Stimulated activated CD8-positive, alpha-beta memory T cell treated with anti-CD3 and anti-CD28 coated beads, Interleukin-15, amount 100 ng/mL, for 48 hours (primary cell): ENCODE measurements at places on chromosomes 1 and 21.

DNA sequence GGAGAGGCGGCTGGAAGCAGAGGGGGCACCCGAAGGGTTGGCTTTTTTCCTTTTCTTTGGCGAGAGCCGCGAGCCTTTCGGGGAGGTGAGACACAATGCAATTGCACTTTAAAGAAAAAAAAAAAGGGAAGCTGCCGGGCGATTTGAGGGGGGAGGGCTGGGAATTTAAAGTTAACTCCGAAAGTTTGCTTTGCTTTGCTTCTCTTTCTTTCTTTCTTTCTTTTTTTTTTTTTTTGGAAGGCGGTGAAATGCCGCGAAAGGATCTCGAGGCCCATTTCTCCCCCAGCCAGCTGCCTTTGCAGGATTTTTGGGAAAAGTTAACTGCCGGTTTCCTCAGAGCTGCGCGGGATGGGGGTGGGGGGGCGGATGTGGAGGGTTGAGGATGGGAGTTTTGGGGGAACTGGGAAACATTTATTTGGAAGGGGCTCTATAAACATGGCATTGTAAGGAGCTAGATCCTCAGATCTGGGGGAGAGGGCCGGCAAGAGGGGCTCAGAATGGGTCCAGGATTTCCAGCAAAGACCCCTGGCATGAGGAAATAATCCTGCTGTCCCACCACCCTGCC is 997 bp downstream of the ZNF362 start:
- DNase-seq: no peak

DNA sequence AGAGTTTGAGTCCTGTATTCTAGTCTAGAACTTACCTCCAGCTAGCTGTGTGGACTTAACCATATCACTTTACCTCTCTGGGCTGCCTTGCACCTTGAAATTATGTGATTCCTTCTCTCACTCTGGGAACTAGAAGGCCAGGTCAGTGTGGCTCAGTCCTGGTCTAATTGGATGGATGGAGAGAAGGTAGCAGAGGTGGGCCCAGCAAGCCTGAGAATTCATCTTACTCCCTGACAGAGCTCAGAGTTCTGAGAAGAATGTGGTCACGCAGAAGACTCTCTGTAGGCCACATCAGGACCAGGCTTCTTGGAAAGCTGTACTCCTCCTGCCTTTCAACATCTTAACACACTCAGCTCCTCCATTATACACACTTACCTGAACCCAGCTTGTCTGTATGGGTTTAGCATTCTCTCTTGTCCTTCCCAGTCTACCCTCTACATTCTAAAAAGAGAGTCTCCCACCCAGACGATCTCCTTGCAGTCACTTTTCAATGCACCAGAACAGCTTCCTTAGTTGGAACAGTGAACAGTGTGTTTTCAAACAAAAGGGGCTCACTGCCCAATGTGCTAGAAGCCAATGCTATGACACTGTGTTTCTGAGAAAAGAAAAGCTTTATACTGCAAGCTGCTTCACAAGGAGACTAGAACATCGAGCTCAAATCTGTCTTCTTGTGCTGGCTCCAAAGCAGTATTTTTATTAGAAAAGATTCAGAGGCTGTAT is 60.5 kb downstream of the CAPN9 start:
- DNase-seq: no peak

DNA sequence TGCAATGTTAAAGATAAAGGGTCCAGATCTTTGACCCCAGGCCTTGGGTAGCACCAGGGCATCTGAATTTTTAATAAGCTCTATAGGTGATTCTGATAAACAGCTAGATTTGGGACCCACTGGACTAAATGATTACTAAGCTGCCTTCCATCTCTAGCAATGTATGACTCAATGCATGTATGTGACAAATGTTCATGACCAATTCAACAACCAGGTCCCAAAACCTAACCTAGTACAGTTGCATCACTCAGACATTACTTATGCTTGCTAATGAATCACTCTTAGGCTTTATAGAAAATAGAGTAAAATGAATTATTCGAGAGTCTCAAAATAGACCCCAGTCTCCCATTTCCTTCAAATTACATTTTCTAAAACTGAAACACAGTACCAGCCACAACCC is 35.5 kb downstream of the RCAN1 start:
- DNase-seq: no peak

DNA sequence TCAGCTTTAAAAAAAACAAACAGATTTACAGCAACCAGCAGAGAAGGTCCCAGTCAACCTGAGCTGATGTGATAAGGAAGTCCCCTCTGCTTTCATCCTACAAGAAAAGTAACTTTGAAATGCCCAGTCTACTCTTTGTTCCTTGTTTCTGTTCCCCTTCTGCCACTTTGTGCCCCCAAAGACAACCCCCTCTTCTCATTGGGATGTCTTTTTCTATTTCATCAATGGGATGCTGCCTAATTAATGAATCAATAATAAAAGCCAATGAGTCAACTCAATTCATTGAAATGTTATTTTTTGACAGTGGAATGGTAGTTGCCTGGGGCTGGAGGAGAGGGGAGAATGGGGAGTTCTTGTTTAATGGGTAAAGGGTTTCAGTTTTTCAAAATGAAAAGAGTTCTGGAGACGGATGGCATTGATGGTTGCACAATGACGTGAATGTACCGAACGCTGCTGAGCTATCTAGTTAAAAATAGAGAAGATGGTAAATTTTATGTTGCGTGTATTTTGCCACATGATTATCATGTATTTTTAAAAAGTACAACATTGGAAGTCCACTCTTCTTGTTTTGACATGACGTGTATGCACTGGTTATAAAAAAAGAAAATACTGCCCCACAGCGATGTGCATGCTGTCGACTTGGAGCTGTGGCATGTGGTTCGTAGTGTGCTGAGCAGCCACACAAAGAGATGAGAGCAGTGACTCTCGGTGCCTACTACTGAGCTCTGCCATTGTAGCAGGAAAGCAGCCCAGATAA is 22.4 kb upstream of the PADI2 start:
- no peak for DNase-seq

DNA sequence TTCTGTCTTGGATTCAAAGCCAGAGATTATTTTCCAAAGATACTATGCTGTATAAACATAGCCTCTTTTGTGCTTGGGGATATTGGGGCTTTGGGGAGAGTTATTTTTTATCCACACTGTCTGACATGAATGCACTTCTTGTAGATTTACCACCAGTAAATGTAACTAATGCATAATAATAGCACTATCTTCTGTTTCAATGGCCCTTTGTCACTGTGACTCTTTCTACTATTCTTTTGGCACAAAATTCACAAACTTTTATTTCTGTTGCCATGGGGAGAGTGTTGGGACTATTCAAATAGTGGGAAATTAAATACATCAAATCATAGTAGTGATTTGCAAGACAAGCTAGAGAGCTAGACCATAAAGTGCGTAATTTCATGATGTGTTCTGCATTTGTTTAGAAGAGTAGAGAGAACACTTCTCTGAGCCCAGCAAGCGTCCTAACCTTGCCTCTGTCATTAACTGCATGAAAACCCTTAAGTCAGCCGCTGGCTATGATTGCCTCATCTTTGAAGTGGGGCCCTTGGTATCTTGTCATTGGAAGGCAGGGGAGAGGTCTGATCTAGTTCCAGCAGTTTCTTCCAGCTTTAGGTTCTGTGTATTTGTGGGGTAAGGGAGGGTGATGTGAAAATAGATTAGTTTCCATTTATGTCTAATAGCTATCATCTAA is 154.4 kb downstream of the HHAT start:
- no peak for DNase-seq

- no peak for DNase-seq
Observed at GRCh38 chr1:228784181-228784580, 48.9 kb downstream of the RHOU start.

DNA sequence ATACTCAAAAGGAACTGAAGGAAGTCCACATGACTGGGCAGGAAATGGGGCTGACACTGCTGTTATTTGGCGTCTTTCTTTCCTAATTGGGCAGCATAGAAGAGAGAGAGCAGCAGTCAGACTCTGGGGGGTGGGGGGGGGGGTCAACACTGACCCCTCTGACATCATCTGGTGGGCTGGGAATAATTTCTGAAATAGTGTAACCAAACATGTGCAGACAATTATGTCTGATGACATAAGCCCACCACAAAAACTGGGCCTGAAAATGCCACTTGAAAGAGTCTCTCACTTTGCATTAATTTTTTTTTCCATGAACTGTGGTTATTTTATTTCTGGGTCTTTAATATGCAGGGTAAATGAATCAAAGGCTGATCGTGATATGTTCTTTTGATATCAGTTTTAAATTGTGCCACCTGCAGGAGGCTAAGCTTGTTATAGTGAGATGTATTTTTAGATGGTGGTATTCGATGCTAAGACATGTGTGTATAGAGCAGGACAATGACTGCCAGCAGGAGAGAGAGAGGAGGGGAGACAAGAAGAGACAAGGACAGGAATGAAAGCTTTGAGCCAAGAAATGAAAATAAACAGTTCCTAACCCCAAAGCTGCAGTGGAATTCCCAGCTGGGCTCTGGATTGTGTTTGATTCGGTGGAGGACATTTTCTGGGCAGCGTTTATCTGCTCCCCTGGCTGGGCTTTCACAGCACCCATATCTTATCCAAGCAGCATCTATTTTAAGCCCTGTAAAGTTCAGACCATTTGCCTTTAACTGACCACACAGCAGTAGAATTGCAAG is 264.7 kb downstream of the PBX1 start:
- no peak for DNase-seq

DNA sequence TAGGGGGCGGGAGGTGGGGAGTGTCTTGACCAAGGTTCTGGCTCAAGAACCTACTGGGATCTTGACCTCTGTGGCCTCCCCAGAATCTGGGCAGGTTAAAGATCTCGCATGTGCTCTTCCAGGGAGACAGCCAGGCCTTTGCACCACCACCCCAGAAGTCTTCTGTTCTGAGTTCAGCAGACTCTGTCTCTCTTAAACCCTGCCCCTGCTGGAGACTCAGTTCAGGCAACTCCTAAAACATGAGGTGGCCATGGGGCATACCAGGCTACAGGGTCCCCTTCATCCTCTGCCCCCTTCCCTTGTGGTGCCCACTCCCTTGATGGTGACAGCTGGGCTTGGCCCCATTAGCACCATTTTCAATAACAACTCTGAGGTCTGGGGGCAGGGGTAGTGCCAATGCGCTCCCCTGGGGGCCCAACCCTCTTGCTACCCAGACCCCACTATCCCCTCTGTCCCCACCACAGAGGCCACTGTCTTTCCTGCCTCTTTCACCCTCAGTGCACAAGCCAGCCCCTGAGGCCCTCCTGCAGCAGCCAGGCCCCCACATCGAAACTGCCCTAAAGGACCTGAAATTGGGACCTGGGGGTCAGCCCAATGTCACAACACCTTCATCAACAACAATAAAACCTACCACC is 132.7 kb upstream of the RUNX3 start:
- no peak for DNase-seq

DNA sequence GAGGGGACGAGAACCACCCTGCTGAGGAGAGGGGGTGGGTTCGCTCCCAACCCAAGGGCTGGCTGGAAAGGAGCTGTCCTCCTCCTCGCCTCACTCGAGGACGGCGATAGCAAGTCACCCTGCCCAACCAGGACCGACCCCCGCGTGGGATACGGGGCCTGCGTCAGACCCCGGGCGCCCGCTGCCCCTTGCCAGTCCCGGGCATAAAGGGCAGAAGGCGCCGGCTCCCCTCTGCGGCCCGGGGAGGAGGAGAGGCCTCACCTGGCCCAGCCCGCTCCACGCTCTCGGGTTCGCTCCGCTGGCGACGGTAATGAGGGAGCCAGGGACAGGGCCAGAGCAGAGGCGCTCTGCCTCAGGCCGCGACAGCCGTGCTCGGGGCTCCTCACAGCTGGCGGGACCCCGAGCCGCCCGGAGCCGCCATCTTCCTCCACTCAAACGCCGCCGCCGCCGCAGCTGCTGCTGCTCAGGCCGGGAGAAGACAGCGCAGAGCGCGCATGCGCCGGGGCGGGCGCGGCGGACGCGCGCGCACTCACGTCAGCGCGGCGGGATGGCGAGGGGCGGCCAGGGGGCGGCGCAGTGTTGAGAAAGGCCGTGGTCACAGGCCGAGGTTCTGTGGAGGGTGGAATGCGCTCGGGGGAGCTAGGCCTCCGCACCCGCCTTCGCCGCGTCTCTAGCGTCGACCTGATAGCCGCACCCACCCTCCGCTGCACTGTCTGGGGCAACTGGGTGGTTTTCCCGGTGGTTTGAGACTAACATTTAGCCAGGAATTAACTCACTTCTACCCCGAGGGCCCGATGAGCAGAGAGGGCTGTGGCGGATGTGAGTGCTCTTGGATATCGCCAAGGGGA is at the start of gene FBXO42:
Gene FBXO42 (minus strand): TSS at position 487 of the 848 bp plus-strand sequence. CDS start 37,062 bp downstream, outside the sequence.
- peak; percentile 90 for DNase-seq

DNA sequence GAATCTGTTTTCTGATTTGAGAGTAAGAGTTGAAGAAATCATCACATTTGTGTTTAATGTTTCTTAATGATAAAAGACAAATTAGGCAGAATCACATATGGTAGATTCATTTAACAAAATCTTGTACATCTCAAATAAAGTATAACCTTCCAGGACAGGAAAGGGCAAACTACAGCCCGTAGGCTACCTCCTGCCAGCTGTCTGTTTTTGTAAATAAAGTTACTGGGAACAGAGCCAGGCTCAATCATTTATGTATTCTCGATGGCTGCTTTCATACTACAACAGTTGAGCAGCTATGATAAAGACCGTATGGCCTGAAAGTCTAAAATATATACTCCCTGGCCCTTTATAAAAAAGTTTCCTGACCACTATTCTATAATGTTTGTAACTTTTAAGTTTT is 204.1 kb downstream of the COL24A1 start:
- no peak for DNase-seq

DNA sequence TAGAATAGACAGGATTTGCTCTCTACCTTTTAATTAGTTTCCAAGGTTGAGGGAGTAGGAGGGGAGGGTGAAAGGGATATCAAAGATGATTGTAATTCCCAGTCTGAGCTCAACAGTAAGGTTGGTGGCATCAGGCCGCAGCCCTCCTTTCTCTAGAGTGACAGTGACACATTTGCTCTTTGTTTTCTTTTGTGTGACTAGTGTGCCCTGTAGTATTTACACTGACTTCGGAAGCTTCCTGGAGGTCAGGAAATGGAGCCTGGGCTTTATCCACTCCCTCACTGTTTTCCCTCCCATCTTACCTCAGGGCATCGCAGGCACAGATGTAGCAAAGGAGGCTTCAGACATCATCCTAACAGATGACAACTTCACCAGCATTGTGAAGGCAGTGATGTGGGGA is 44.7 kb upstream of the LAX1 start:
- no peak for DNase-seq

DNA sequence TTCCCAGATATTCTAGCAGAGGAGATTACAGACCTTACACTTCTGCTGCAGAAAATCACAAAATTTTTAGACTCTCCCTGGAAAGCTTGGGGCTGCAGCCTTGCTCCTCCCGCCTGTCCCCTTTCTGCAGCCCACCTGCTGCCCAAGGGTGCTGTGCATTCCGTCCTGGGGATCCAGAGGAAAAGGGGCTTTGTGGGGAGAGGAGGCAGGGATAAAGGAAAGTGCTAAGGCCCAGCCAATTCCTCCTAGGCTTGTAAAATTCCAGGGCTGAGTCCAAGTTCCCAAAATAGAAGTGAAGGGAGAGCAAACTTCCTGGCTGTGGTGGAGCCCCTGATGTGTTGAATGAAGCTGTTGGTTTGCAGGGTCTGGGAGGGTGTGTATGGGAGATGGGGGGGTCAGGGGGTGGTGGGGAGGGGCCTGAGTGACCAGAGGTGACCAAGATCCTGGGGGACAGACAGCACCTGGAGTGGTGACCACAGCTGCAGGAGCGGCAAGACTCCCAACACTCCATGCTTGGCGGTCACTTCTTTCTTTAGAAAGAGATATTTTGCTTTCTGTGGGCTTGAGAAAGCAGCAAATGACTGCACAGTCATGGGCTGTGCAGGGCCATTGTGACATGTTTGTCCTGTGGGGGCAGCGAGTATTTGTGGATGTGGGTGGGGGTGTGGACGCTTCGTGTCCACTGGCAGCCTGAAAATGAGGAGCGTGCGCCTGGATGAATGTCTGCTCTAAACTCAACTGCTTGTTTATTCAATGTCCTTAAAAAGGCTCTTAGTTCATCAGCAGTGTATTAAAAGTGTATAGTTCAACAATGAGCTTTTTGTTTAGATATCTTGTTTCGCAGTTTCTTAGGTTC is 68.4 kb downstream of the TLR5 start:
- no peak for DNase-seq
